ENCODE measurements at places on chromosomes 4 and X.

DNA sequence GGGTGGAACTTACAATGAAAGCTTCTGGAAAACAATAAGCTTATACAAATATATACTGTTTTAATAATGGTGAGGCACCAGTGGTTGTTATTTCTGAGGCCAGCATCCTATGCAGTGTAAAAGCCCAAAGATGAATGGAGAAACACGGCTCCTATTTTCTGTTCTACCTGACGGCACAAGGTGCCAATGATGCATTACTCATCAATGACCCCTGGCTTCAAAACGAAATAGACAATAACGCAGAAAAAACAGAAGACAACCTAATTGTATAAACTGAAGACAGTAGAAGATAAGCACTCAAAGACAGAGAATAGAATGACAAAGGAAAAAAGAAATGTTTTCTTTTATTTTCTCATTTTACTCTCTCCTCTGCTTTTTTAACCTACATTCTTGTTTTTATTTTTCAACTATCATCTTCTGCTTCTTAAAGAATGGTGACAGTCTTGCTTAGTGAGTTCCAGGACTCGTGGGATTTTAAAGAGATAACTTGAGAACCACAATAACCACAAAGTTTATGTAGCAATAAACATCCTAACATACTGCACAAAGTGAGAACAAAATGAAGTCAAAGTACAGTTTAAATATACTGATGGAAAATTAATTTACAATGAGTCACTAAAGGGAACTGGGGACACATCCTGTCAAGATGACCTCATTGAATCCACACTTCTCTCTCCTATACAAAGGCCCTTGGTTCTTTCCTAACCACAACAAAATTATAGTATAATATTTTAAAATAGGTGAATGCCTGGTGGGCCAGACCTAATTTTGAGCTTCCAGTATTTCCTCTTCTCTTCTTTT is 169.8 kb downstream of the BTC start:
- no peak for DNase-seq

DNA sequence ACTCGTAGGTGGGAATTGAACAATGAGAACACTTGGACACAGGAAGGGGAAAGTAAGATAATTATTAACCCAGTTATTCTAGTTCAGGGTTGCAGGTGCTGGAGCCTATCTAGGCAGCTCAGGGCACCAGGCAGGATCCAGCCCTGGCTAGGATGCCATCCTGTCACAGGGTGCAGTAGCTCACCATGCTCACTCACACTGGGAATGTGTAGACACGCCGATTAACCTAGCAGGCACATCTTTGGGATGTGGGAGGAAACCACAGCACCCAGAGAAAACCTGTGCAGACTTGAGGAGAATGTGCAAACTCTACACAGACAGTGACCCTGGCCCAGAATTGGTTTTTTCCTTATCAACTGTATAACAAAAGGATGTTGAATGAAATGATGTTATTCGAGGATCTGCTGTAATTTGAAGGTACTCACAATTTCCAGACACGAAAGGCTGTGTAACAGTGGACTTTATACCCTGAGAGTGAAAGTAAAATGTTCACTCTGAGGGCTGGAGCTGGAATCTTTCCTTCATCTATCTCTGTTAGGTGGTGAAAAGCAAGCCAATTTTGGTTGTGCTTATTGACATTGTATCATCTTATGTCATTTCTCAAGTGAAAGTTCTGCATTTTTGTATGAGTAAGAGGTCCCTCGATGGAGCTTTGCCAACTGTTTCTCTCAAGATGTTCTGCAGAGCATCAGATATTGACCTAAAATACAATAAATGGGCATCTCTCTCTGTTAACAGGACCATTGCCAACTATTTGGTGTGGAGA is 78.8 kb downstream of the PHEX start:
- no peak for DNase-seq

DNA sequence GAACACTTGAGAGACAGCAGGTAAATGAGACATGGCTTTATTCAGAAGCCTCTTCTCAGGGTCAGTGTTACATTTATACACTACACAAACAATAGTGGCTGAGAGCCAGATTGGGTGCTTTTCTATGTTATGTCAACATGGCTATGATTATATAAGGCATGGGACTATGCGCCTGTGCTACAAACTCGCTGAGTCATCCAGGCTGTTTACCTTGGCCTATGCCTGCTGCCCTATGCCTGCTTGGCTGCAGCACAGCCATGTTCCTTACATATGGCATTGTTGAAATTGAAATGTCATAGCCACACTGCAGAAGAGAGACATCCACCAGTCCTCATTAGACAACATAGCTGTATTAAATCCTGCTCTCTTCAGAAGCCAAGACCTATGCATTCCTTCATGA is 236.3 kb upstream of the NWD2 start:
- DNase-seq, result no peak

- DNase-seq, result no peak
These were observed 207.1 kb downstream of the ZNF330 start for GRCh38 chr4:141427726-141428296.

DNA sequence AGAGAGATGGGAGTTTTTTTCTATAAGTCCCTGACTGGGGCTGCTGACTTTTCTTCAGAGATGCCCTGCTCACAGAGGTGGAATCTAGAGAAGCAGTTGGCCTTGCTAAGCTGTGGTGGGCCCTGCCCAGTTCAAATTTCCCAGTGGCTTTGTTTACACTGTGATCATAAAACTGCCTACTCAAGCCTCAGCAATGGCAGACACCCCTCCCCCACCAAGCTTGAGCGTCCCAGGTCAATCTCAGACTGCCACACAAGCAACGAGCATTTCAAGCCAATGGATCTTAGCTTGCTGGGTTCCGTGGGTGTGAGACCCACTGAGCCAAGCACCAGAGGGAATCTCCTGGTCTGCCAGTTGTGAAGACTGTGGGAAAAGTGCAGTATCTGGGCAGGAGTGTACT is 199.8 kb upstream of the WDFY3 start:
- DNase-seq, result no peak

GRCh38 chr4:1776521-1777161 is 16.5 kb upstream of the FGFR3 start:
- DNase-seq, result no peak

- DNase-seq, result no peak
These were observed 751.2 kb upstream of the PABPC4L start for GRCh38 chr4:134952775-134953174.

DNA sequence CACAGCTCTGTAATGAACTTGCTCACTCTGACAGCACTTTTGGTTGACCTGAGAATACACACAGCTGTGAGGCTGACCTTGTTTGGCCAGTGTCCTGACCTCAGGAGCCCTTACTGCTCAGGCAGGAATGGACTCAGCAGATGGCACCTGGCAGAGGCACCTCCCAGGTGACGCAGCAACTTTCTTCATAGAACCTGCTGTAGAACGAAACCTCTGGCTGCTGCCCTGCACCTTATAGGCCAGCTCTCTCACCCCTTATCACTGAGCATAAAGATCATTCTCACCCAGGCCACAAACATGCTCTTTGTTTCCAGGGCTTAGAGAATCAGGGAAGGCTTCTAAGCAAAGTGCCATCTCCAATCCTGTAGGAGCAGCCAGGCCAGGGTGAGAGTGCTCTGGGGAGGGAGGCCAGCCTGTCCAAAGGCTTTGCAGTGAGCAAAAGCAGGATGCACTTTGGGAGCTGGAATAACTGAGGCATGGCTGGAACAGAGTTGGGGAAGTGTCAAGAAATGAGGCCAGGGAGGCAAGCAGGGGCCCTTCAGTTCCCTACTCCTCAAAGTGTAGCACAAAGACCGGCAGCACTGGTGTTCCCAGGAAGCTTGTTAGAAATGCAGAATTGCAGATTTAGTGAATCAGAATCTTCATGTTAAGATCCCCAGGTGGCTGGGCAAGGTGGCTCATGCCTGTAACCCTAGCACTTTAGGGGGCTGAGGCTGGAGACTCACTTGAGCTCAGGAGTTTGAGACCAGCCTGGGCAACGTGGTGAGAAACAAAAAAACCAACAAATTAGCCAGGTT is 13.3 kb upstream of the CENPU start:
- no peak for DNase-seq
